CD4-positive, alpha-beta T cell (primary cell): ENCODE measurements at places on chromosomes 5 and 9.

- DNase-seq = no peak
Observed at GRCh38 chr9:99201603-99202002, 20.1 kb downstream of the ALG2 start.

GRCh38 chr5:127962491-127962890, 121.1 kb upstream of the SLC12A2 start:
- no peak for DNase-seq

DNA sequence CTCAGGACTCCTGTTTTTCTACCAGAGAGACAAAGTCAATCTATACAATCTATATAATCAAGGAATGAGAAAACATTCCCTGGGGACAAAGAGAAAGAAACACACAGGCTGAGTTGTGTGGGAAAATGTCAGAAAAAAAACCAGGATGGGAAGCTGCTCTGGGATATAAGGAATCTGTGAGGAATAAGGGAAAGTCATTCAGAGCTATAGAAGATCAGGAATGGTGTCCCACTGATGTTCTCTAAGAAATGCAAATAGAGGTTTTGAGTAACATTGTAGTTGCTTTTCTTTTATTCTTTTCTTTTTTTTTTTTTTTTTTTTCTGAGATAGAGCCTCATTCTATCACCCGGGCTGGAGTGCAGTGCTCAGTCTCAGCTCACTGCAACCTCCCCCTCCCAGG, 605.9 kb upstream of the KLF4 start:
- DNase-seq = no peak

GRCh38 chr5:137619191-137619870, 116.6 kb downstream of the KLHL3 start:
- DNase-seq = no peak

GRCh38 chr5:152329207-152329606, 75.9 kb downstream of the NMUR2 start:
- DNase-seq = no peak

GRCh38 chr9:125241863-125242739, 958 bp upstream of the HSPA5 start:
- no peak for DNase-seq

DNA sequence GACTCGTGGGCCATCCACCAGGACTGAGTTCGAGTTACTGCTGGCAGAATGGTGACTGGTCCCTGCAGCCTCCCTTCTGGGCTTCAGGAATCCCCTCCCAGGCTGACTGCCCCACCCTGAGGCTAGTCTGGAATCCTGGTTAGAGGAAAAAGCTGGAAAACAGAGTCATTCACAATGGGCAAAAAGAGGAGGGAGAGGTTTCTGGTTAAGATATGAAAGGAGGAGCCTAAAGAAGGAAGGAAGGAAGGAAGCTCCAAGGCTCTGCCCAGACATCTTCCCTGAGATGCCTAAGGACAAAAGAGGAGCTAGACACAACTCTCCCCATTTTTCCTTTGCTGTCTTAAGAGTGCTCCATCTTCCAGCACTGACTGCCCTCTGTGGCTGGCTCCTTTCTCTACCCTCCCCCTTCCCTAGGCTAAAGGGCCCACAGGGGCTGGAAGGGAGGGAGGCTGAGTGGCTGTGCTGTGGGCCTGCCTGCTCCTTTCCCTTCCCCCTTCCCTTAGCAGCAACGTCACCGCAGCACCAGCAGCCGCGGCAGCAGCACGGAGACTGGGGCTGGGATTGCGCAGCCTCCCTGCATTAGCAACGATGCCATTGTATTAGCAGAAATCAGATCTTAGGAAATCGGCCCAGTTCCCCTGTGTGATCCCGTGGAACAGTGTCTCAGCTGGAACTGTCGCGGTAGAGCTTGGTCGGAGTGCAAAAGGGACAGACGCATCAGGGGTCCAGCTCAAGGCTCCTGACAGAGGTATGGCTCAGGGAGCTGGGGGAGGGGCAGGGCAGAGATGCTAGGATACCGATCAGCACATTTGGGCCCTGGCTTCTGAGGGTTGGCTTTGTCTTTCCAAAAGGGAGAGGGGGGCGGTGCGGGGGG, 48.7 kb downstream of the RUSC2 start:
- DNase-seq = peak; percentile 53

DNA sequence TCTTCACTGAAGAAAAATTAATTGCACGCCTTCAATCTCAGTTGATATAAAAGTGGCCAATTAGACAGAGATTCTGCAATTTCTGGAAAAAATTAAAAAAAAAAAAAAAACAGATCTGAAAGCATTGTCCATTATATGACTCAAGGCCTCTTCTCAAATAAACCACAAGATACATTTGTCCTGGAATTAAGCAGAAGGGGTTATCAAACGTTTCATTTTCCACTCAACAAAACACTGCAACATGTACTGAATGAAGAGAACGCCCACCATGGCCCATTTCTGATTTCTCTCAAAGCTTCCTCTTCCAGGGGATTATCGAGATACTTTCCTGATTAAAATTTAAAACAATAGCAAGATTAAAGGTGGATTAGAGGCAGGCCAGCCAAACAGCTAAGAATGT, 5.8 kb upstream of the PAPPA start:
- no peak for DNase-seq

DNA sequence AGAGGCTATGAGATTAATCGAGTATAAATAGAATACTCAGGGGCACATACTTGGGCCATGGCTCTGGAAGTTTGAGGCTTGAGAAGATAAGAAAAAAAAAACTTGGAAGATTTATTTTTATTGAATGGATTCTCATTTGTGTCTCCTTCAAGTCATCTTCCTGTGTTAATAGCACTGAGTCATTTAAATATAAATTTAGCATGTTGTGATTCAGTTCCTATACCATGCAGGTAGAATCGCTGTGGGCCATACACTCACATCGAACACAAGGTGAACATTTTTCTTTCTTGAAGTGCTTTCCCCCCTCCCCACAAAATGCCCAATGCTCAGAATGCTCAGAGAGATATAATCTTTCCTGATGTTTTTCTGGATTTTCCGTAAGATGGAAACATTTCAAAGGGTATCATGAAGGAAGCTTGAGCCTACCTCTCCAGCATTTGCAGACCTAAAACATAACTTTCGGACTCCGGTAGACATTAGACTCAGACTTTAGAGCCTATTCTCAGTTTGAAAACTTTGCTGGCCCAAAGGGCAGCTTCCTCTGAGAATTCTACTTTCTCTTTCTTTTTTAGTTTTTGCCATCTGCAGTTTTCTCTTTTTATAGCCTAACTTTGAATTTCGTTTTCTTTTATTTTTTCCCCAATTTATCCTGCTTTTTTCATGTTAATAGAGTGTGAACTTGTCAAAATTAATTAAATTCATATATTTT, 737.6 kb upstream of the NUDT12 start:
- no peak for DNase-seq

GRCh38 chr5:74251141-74252035, 389.1 kb downstream of the ENC1 start:
- no peak for DNase-seq

DNA sequence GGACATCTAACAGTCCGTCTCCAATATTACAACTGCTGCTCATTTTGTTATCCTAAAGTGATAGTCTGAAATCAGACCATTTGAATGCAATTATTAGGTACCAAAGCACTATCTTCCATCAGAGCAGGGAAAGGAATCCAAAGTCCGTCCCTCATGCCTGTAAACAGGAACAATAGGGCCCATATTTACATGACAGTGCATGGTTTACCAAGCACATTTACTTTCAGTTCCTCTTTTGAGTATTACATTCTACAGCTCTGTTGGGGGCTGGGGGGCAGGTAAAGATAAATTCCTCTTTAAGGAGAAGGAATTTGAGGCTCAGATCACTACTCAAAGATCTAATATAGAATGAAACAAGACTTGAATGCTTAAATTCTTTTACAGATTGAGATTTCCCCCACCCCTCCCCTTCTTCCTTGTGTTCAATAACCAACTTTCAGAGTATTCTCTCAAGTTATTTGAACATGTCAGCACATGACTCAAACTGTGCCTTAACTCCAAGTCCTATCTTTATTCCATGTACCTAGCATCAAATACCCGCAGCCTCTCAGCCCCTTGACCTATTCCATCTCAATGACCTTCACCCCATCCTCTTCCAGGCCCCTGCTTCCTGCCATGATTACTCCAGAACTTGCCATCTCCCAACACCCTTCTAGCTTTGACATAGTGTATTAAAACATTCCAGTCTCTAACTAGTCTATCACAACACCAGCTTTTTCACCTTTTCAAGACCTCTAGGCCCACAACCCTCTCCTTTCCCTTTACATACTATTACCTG, 71.0 kb downstream of the BRINP1 start:
- no peak for DNase-seq
